ENCODE measurements at places on chromosomes 2 and 18.

- DNase-seq: no peak
Observed at GRCh38 chr2:110771547-110772382, 39.4 kb downstream of the ACOXL start.

- no peak for DNase-seq
Observed at GRCh38 chr2:148922776-148923475, 47.9 kb downstream of the KIF5C start.

GRCh38 chr2:26849056-26849999 is 1.4 kb downstream of the DPYSL5 start:
- DNase-seq: no peak

DNA sequence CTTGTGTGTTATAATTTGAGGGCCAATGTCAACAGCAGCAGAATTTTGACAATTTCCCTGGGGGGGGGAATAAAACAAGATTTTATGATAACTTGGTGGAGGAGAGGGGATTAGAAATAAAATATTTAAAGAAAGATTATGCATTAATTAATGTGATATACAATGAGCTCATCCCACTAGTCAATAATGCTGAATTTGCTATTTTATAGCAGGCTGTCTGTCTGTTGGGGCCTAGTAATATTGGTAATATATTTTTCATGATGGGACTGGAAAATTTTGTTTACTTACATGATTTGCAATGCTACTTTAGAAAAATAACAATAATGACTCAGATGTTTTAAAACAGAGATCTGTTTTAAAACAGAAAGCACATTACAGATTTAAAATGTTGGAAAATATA is 118.0 kb downstream of the RNF152 start:
- DNase-seq: no peak

GRCh38 chr2:240635121-240635997 is 10.1 kb downstream of the GPR35 start:
- no peak for DNase-seq

DNA sequence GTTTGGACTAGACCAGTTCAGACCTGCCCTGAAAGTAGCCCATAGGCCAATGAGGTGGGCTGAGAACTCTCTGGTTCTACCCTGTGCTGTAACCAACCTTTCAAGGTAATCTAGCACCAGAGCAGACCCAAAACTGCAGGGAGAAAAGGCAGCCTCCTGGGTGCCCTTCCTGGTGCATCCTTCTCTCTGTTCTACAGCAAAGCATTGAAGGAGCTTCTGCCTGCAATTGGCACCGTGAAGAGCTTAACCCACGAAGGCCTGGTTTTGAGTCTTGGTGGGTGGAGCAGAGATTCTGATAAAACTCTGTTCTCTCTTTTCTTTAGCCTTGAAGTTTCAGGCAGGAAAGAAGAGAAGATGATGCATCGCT is 55.5 kb downstream of the LIPG start:
- no peak for DNase-seq

DNA sequence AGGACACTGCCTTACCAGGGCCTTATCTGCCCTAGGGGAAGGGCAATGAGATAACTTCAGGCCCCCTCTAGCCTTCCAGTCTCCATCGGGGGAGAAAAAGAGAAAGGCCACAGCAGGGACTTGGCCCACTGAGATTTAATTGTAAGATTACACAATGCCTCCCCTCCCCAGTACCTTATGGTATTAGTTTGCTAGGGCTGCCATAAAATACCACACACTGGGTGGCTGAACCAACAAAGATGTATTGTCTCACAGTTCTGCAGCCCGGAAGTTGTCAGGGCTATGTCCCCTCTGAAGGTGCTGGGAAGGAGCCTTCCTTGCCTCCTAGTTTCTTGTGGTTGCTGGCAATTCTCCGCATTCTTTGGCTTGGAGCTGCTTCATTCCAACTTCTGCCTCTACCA is 34.8 kb upstream of the SPATA3 start:
- DNase-seq: no peak

DNA sequence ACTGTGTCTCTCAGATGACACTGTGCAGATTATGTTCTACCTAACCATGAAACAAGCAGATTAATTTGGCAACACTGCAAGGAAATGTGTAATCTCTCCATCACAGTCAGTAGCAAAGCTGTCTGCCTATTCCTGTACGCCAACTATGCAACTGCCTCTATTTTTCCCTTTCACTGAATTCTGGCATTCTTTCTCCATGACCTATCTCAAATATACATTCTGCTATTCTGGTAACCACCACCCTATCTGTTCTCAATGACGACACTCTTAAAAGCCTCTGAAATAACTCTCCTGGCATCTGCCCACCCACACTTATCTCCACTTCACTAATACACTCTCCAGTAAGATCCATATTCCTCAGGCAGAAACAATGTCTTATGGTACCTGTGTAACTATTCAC is 78.7 kb downstream of the ABCA12 start:
- DNase-seq: no peak

GRCh38 chr2:207418419-207418818 is 111.3 kb upstream of the CREB1 start:
- no peak for DNase-seq

DNA sequence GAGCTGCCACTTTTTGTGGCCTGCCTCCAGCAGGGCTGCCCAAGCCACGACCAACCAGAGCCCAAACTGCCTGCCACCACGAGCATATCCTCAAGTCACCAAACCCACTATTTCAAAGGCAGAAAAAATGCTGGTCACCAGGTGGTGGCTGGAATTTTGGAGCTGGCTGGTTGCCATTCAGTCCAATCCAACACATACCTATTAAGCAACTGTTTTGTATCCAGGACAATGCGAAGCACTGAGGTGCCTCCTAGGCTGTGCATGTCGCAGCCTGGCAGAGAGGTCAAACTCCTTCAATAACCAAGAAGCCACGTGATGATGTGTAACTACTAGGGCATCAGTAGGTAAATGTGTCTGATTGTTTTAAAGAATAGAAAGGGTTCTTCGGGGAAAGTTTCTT is 108.3 kb upstream of the PPP1CB start:
- no peak for DNase-seq

GRCh38 chr18:2597639-2598038 is 26.3 kb downstream of the NDC80 start:
- no peak for DNase-seq

DNA sequence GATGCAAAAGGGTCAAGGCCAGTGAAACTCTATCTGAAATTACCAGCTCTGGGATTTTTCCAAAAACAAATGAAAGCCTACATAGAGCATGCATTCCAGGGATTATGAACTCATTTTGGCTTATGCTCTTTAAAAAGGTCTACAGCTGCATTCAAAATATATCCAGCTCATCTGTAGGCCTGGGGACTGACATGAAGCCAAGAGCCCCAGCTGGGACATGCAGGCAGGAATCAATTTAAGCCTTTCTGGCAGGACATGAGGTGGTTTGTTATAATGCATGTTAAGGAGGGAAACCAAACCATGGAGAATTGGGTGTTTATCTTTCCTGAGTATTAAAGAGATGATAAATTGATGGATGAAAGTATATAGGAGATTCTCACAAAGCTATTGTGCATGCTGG is 164.5 kb downstream of the RBM43 start:
- no peak for DNase-seq

GRCh38 chr2:210315015-210315788 is at the start of gene MYL1:
TSS of gene MYL1 (minus strand) at chr2:210315174. CDS start at chr2:210315042, 132 bp downstream.
- no peak for DNase-seq

DNA sequence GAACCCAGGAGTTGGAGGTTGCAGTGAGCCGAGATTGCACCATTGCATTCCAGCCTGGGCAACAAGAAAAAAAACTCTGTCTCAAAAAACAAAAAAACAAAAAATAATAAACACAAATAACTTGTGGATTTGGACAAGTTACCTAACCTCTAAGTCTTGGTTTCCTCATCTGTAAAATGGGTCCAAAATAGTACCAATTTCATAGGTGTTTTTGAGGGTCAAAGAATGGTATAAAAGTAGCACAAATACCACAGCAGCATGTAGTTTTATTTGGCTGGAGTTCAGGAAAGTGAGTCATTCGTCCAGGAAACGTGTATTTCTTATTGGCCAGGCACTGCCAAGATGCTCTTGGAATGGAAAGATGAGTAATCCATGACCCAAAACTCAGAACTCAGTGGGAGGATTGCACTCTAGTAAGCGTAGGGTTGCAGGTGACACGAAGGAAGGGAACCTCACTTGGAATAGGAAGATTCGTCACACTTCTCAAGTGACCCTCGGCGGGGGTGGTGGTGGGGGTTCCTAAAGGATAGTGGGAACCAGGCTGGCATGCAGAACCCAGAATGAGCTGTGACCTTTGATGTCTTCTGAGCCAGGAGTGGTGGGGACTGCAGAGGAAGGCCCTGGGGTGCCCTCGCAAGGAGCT is 24.4 kb downstream of the GRHL1 start:
- DNase-seq: no peak

GRCh38 chr2:102422910-102423309 is at the start of gene IL18RAP:
TSS of gene IL18RAP (plus strand) at chr2:102423160. CDS start at chr2:102423278, 118 bp downstream.
- no peak for DNase-seq

DNA sequence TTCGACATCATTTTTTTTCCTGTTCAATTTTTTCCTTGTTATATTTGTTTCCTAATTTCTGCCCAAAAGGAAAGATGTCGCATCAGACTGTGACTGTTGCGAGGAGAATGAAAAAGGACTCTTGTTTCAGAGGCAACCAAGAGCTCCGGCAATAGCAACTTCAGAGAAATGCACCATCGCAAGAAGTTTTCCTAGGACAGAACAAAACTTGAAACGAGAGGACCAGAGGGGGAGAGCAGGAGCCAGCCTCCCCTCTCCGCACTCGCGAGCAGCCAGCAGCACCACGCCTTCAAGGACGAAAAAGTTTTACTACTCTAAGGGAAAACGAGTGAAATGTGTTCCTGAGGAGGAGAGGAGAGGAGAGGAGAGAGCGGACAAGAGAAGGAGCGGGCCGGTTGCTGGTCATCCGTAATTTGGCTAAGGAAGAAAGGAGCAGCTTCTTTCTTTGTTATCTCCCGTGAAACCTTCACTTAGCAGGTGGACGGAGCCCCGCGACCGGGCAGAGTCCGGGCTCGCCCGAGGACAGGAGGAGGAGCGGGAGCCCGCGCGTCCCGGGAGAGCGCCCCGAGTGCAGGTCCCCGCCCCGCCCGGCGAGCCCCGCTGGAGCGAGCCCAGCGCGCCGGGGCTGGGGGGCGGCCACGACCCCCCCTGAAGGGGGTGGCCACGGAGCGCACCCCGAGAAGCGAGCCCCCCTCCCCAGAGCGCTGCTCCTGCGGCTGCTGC is 744 bp downstream of the POU3F3 start:
- no peak for DNase-seq

DNA sequence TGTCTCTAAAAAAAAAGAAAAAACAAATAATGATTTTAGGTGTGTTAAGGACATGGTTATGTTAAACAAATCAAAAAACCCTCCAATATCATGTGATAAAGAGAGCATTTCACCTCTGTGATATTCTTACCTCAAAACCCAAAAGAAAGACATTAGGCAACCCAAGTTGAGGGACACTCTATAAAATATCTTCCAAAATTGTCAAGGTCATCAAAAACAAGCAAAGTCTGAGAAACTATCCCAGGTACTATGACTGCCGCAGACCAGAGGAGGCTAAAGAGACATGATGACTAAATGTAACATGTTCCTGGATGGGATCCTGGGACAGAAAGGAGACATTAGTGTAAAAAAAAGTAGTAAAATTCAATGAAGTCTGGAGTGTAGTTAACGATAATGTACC is 4.5 kb downstream of the SFXN5 start:
- no peak for DNase-seq

- DNase-seq: no peak
Observed at GRCh38 chr2:171814883-171815282, 79.2 kb downstream of the SLC25A12 start.

- DNase-seq: no peak
Observed at GRCh38 chr2:48965204-48965603, 189.1 kb downstream of the FSHR start.

- no peak for DNase-seq
Observed at GRCh38 chr2:101197215-101197745, 46.1 kb upstream of the TBC1D8 start.

- no peak for DNase-seq
Observed at GRCh38 chr2:161355983-161356382, 47.8 kb downstream of the PSMD14 start.

DNA sequence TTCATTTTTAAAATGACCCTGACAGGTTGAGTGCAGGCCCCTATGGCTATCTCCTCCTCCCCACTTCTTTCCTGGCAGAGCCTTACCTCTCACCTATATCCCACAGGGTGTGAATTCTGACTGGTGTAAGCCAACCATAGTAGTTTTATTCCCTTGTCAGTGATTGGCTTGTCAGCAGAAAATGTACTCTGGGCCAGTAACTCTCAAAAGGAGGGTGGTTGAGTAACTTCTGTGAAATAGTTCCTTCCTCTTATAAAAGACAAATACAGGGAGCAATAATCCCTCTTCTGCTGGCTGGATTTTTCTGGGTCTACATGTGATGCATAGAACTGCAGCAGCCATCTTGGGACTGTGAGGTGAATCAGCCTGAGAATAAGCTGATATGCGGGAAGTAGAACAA is 83.4 kb downstream of the RAPH1 start:
- no peak for DNase-seq

DNA sequence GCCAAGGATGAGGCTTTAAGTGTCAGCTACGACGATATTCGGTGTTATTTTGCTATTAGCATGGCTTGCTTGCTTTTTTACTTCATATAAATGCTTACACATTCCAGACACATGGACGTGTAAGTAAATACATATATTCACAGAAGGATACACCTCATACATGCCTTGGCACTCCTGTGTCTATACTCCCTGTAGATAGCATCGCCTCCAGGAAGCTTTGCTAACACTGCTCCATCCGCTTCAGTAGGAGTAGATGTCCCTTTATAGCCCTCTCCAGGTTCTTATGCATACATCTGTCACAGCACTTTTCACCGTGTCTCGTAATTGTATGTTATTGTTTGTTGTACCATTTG is 27.5 kb upstream of the KCTD1 start:
- no peak for DNase-seq

- no peak for DNase-seq
Observed at GRCh38 chr2:99150706-99151105, 4.0 kb downstream of the TSGA10 start.

DNA sequence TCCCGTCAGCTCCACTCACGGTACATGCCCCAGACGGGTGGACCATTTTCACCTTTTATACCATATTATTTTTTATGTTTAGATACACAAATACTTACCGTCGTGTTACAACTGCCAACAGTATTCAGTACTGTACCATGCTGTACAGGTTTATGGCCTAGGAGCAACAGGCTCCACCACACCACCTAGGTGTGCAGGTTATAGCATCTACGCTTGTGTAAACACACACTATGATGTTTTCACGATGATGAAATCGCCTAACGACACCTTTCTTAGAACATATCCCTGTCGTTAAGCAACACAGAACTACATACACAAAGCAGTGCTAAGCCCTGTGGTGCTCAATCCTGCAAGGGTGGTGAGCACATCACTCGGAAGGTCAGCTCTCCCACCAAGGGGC is 24.5 kb downstream of the NDUFA10 start:
- DNase-seq: no peak

Data from effector memory CD8-positive, alpha-beta T cell (primary cell).